Ovary (tissue), 10 donors: ENCODE measurements at places on chromosomes 12 and 14. TPM values are rescaled to one million over a fixed set of nuclear protein-coding genes. Genes with fewer than 3 reads are reported as not detected.

Gene SUSD6
- total RNA-seq = 18.0 TPM

Gene ZFHX2
- 2.0 TPM for total RNA-seq

Gene FOXM1
- 0.36 TPM for total RNA-seq

Gene BICD1
- 74.2 TPM for total RNA-seq

Gene CYP27B1
- total RNA-seq = 0.12 TPM

GRCh38 chr14:42011221-42011620, 404.5 kb downstream of the LRFN5 start:
- no peak for DNase-seq

DNA sequence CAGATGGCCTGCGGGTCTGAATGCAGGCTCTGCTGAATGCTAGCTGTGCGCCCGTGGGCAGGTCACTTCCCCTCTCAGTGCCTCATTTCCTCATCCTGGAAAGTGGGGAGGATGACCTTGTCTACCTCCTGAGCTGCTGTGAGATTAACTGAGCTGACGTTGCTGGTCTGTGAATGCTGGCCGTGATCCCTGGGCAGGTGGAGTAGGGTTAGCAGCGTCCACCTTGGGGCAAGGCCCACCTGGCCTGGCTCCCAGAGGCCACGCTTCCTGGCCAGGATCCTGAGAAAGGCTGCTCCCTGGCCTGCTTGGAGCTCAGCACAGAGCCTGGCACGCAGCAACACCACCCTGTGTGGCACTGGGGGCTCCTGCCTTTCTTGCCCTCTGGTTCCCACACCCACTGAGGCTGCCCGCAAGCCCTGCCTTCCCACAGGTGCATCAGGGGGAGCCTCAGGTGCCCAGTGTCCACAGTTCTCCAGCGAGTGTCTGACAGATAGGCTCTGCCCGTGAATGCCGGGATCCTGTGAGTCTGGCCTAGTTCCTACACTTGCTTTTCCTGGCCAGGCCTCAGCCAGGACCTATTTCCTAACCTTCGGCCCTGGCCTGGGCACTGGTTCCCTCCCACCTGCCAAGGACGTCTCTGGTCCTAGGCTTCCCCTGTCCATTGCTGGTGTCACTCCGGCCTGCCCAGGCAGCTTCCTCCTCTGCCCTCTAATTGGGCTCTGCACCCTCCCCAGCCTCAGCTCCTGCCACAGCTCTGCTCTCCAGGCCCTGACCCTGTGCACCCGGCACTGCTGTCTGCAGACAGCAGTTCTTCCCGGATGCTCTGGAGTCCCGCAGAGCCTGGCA, 37.2 kb upstream of the TDRD9 start:
- no peak for DNase-seq

- DNase-seq = no peak
Observed at GRCh38 chr12:123449249-123449733, 8.6 kb upstream of the SNRNP35 start.

- no peak for DNase-seq
Observed at GRCh38 chr12:99521664-99522063, 125.9 kb upstream of the GARIN6 start.

DNA sequence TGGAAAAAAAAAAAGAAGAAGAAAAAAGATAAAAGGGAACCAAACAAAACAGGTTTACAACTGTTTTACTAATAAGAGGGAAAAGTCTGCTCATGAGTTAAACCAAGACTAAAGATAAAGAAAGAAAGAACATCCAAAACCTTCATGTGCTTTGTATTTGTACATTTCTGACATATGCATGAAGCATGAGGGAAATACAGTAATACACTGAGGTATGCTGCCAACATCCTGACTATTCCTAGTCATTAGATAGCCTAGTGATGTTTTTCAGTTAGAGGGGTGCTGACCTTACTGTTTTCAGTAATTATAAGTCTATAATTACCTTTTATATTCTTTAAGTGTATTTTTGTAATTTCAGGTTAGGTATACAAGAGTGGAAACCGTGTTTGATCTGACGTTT, 793.3 kb downstream of the DIO2 start:
- no peak for DNase-seq

- no peak for DNase-seq
Observed at GRCh38 chr14:55720796-55721195, 140.8 kb downstream of the KTN1 start.

GRCh38 chr12:65642061-65642661, 182.1 kb upstream of the HMGA2 start:
- no peak for DNase-seq

GRCh38 chr14:98684468-98684867, 587.5 kb downstream of the BCL11B start:
- no peak for DNase-seq

DNA sequence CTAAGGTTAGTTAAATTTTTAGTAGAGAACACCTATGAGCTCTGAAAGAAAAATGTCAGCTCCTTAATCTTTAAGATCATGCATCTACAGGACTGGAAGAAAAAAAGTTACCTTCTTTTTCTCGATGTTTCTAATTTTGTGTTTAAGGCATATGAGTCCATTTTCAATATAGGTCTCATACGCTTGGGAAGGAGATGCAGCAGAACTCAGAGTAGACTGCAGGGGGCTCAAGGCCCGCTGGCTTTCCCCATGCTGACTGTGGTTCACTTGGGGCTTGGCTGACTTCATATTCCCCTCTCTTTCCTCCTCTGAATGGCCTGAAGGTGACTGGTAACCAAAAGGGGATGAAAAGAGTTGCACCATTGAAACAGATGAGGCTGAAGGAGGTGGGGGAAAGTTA, 1.5 kb downstream of the CAPRIN2 start:
- no peak for DNase-seq

DNA sequence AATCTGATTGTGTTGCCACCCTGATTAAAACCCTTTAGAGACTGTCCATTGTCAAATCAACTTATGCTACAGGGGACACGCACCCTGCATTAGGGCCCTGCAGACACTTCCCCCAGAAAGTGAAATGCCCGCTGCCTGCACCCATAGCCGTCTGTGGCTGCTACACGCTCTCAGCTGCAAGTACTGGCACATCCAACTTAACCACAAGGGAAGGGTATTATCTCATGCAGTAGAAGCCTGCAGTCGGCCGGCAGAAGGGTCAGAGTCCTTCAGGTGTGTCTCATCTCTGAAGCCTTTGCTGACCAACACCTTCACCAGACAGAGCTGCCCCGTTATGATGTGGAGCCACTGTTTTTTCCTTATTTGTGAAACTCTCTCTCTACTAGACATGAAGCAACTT, 20.8 kb downstream of the CFAP251 start:
- no peak for DNase-seq

DNA sequence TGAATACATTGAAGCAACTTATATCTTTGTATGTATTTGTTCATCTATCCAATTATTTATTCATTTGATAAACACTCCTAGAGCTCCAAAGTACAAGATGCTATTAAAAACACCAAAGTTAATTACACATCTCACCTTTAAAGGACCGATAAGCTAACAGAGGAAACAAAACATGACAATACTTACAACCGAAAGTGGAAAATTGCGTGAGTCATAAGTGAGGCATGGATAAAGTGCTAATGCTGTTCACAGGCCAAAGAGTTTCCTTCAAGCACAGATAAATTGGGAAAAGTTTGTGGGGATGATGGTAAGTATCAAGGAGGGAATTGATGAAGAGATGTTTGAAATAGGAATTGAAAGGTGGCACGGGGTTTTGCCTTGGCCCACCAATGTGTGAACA, 172.8 kb upstream of the KITLG start:
- no peak for DNase-seq

GRCh38 chr14:27727251-27727770, 1039.3 kb upstream of the FOXG1 start:
- DNase-seq = no peak

DNA sequence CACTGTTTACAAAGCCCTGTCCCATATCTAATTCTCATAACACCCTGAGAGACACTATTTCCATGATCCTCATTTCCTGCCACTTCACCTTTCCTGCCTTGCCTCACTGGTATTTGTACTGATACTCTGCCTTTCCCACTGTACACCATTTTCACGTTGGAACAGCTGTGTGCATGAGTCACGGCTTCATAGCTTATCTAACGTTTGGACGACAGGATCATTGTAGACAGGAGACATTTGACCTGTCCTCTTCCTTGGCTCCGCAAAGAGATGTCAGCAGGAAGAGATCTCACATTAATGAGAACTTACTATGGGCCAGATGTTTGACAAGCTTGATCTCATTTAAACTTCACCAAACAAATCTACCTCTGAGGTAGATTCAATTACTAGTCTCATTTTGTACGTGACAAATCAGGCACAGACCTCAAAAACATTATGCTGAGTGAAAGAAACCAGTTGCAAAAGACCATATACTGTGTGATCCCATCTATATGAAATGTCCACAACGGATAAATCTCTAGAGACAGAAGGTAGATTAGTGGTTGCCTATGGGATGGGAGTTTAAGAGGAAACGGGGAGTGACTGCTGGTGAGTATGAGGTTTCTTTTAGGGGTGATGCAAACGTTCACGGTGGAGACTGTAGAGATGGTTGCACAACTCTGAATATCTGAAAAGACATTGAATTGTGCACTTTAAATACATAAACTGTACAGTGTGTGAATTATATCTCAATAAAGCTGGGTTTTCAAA, 71.2 kb downstream of the KCNK13 start:
- DNase-seq = no peak

DNA sequence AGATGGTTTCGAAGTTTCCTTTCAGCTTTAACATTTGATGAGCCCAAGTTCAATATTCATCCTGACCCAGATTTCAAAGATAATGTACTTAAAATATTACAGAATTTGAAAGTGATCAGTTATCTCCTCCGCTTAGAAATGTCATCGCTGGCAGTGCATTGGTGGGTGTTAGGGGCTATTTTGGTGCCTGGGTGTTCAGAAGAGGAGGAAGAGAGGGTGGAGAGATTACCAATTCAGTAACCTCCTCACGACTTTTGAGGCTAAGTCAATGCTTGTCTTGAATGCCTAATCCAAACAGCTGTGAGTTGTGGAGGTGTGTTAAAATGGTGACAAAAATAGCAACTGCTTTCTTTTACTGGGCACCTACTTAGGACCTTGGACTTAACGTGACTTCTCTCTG, 13.8 kb upstream of the DGLUCY start:
- no peak for DNase-seq

DNA sequence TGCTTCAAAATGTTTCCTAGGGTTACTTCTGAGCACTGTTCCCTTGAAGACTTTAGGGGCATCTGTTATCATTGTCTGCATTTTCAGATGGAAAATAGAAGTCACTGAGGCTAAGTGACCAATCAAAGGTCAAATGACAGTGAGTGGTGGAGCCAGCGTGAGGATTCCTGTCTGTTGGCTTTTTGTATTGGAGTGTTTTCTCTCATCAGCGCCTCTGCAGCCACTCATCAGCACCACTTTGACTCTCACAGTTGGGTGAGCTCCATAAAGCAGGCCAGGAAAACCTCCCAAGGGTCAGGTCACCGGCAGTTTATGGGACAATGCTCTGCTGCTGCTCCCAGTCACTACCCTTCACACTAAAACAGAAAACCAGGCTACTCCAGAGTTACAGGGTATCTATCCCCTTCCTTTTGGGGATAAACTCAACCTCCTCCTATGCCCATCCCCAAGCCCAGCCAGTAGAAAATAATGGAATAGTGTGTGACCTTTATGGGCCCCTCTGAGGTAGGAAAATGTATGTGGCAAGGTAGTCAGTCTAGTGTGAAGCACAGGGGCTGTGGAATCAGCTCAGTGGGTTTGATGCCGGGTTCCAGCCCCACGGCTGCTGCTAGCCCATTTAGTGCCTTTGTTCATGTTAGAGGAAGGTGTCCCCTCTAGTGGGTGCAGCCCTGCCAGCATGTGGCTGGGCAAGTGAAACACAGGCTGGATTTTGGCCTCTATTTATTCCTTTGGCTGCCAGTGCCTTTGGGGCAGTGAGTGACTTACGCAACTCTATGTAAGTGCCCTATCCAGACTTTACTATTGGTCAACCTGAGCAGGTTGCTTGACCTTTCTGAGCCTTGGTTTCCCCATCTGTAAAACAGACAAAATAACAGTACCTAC, 133.8 kb upstream of the CPM start:
- no peak for DNase-seq

DNA sequence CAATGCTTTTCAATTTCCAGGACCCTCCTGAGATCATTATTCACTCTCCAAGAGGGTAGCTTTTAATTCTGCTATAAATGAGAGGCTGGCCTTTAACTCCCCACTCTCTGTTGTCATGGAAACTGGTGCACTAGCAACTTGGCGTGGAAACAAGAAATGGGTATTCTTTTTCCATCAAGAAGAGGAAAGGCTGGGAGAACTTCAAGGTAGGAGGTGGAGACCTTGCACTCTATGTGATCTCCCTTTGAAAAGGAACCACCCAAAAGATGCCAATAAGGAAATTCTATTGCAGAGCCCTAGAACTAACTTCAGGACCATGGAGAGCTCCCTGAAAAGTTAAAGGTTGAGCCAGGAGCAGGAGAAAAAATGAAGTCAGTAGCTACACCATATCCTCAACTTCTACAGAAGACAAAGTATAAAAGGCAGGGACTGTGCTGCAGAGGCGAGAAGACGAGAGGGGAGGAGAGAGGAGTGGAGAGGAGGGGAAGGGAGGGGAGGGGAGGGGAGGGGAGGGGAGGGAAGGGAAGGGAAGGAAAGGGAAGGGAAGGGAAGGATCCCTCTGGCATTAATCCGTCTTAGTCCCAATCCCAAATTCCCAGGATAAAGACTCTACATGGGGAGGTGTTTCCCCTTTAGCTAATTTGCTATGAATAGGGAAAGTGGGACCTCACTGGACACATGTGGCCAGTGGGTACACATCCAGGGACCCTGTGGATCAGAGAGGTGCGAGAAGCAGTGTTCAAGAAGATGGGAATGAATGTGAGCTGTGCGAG, 46.7 kb upstream of the FICD start:
- DNase-seq = no peak

- no peak for DNase-seq
Observed at GRCh38 chr12:102475355-102475754, 5.0 kb downstream of the IGF1 start.

DNA sequence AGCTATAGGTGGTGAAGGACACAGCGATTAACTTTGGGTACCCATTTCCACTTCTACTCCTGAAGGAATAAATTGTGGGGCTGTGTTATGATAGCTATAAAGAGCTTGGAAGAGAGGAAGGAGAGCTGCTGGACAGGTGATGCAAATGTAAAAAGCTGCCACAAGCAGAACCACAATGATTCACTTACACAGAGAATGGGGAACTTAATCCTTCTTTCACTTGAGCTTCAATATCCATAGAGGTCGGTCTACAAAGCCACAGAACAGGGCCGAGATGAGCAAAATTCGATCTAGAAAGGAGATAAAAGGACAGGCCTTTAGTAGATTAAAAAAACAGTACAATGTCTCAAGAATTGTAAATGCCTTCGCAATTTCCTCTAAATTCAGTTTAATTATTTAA, 831.1 kb downstream of the LRFN5 start:
- no peak for DNase-seq

- no peak for DNase-seq
Observed at GRCh38 chr12:69698054-69698453, 1.0 kb downstream of the BEST3 start.
